ENCODE measurements at places on chromosomes 11 and 22.

DNA sequence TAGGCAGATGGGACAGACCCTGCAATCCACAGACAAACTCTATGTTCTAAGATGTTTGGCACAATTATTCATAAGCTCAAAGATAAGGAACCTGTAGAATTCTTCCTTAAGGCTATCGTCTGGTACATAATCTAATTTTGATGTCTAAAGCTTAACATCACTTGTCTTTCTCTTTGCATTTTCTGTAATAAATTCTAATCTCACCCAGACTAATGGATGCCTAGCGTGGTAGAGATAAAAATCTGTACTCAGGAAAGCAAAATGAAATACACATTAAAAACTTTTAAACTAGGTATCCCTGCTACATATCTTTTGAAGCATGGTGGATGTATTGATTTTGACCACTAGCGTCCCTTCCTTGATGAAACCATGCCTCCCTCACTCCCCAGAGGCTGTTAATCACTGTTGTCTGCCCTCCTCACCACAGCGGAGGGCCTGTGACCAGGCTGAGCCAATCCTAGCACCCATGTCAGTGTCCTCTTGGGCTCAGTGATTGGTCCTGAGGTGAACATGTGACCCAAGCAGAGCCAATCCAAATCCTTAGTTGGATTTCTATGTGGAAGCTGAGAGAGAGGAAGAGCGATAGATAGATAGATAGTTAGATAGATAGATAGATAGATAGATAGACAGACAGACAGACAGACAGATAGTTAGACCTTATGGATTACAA is 82.2 kb upstream of the GRK3 start:
- no peak for DNase-seq

GRCh38 chr11:30317030-30317429 is 5.9 kb upstream of the ARL14EP start:
- DNase-seq, result no peak

DNA sequence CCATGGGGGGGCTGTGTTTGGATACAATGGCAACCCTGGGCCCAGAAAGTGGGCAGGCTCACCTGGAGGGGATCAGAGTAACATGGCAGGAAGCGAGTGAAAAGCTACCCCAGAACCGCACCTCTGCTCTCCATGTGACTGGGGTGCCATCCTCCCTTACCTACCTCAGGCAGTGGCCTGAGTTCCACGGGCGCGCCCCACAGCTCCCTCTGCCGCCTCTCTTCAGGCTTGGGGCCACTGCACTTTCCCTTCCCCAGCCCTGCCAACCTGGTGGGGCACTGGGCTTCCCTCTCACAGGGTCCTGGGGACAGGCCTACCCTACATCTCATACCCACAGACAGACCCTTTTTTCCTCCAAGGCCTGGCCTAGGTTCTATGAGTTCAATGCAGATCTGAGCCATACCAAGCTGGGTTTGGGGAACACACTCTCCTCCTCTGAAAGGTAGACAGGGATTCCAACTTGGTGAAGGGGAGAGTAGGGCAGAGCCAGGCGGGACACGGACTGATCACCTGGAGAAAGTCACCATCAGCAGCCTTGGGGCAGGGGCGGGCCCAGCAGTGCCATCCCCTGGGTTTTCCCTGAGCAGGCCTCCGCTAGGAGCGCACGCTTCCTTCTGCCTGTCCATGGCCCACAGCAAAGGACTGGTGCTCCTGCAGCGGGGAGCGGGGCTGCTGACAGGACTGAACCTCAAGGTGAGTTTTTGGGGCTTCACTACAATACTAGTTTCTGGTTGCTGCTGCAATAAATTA is 7.1 kb downstream of the GALR3 start:
- no peak for DNase-seq

- DNase-seq, result no peak
Measured at GRCh38 chr22:43467216-43467940, 55.6 kb downstream of the MPPED1 start.

DNA sequence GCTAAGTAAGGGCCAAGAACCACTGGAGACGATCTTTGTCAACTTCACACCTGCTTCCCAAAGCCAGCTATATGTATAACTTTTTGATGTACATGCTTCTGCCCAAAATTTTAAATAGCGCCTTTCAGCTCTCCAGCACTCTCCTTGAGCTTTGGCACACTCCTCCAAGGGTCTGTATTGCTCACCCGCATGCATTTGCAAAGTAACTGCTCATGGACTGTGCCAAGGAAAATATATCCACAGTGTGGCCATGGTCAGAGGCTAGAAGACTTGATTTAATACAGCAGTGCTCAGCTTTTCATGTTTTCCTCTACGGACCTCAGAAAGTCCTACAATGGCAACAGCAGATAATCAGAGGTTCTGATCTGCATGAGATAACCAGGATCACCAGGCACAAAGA is 550.1 kb downstream of the SOX6 start:
- no peak for DNase-seq

GRCh38 chr11:22677153-22677903 is 10.9 kb downstream of the GAS2 start:
- no peak for DNase-seq

DNA sequence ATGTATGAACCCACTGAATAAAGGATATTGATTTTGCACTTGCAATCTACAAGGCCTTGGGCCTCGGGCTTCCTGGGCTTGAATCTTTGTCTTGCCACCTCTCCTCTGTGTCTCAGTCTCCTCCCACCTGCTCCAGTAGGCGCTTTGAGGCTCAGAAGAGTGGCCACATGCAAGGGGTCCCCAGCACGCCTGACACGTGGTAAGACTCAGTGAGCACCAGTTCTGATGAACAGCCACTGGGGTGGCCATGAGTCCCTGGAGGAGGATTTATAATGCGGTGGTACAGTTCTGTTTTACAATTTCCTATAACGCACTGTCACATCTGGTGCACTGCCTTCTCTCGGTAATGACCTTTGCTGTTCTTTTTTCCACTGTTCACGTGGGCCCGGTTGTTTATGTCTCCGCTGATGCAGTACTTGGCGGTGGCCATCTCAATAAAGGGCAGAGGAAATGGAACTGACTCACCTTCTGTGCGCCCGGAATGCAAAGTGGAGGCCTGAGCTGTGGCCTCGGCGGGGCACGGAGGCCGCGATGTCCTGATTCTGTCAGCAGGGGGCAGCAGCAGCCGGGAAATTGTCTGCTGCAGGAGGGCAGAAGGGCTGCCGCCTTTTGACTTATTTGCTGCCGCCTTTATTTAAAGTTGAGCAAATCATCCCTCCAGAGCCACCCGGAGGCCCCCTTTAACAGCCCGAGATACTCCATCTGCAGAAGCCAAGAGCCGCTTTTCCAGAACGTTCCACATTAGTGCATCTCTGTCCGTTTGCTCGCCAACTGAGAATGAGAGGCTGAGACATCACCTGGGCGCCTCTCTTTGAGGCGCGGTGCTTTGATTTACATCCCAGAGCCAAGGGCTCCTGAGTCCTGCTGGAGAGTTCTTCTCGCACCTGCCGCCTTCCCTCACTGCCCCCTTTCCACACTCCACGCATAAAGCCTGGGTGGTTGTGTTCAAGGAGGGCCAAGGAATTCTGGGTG is 6.0 kb upstream of the IFT27 start:
- DNase-seq, result peak; percentile 46

DNA sequence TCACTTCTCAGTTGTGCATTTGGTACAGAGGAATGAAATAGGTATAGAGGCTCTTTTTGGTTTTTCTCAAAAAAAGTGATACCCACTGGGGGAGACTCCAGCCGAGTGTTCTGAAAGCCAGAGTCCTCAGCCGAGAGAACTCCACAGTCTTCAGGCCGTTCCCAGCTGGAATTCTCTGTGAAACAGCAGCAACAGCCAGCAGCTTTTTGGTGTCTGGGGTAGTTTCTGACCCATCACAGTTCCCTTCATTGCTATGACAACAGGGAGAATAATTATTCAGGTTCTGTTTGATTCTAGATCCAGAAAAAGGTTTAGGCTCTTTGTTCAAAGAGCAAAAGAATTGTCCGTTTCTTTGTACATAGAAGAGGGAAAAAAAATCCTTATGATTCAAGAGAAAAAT is 84.6 kb downstream of the C22orf31 start:
- no peak for DNase-seq

DNA sequence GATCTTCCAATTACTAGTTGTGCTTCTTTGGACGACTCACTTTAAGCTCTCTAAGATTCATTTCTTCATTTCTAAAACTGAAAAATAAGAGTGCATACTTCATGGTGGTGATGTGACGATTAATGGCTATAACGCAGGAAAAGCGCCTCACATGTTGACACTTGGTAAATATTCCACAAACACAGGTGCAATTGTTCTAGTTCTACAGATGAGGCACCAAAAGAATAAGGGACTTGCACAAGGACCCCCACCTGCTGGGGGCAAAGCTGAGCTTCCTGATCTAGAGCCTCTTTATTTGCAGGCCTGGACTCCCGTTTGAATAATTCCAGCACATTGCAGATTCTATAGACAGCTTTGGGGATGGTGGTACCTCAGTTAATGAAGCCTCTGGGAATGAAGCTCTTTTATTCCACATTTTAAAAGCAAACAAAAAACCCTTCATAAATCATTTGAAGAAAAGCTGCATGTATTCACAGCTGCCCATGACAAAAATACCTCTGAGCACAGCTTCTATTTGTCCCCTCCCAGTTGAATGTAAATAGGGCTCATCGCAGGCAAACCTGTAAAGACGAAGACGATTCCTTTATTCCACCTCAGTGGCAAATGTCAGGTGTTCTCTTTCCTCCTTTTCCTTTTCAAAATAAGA is 14.9 kb upstream of the CADM1 start:
- no peak for DNase-seq

GRCh38 chr11:33936725-33937604 is 45.1 kb upstream of the LMO2 start:
- no peak for DNase-seq

DNA sequence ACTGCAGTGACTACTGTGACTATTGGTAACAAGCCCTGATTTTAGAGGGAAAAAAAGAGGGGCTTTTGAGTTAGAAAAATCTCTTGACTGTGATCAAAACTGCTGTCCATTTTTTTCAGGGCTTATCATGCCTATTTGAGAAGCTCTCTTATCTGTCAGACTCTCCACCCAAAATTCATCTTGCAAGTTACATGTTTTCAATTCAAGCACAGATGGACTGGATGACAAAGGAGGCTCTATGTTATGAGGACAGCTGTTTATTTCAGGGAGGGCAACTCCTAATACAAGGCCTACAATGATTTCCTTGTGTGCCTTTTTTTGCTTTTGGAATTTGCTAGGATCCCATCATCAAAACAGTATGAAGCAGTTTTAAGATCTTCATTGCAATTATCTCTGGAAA is 35.2 kb upstream of the USP47 start:
- no peak for DNase-seq

DNA sequence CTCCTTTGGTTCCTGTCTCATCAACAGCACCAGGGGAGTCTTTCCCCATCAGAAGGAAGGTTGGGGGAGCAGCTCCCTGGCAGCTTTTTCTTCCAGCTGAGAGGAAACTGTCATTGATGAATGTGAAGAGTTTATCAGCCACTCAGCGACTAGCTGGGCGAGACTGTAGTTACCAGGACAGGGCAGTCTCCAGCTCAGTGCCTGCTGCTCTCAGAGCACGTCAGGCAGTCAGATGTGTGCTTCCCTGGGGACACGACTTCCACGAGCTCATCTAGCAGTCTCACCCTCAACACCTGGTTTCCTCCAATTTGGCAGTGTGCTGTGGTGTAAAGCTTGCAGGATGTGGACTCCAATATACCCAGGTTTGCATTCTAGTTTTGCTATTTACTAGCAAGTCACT is 12.5 kb upstream of the C1QTNF4 start:
- DNase-seq, result no peak

DNA sequence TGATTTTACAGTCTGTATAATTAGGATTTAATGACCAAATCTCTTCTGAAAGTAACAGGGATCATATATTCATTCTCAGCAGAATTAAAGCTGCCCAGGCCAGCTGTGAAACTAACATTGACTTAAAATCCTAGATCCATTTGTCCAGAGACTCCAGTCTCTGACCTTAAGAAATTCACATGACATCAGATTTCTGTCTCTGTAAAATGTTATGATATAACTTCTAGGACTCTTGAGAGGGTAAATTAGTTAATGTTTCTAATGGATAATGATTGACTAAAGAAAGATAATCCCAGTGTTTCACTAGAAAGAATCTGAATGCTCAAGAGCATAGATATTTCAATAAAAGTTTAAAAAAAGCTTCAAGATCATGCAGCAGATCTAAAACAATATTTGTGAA is 6.3 kb downstream of the NOX4 start:
- no peak for DNase-seq

DNA sequence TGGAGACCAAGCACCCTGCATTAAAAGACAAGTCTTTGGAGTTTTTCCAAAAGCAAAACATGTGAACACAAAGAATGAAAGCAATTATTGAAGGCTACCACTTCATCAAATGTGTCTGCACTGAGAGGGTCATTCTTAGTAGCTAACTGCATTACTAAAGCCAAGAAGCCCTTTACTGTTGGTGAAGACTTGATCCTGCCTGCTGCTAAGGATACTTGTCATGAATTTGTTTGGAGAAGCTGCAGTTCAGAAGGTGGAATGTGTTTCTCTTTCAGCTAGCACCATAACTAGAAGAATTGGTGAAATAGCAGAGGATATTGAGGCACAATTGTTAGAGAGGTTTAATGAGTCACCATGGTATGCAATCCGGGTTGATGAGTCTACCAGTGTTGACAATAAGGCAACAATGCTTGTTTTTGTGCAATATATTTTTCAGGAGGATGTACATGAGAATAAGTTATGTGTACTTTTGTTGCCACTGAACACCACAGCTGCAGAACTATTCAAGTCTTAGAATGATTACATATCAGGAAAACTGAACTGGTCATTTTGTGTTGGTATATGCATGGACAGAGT is 457.3 kb upstream of the ISX start:
- no peak for DNase-seq

DNA sequence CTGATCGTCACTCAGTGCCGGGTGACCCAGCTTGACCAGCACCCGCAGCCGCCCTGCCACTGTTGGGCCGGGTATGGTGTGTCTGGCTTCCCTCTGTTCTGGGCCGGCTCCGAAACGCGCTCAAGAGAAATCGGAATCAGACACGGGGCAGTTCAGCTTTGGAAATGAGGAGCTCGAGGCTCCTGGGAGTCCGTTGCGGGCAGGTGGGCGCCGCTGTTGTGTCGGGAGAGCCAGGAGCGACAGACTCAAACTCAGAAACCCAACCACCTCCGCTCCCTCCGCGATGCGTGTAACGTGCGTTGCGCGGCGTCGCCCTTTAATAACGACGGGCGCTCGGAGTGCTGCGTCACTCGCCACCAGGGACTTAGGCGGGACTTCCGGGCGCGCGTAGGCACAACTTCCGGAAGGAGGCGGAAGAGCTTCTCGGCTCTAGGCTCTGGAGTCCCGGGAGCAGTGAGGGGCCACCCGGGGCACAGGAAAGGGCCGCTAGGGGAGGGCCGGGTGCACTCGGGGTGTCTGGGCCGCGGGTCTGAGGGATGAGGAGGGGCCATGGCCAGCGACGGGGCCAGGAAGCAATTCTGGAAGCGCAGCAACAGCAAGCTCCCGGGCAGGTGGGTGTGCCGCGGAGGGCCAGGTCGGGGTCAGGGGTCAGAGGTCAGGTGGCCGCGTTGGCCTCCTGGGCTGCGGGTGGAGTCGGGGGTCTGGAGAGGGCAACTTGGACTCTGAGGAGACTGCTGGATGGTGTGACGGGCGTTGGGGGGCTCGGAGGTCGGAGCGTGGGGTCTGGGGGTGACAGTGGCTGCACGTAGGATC is at the start of gene TBC1D22A:
TBC1D22A (plus strand) TSS at position 413 of the 813 bp plus-strand sequence; CDS start at position 550, 137 bp downstream.
- DNase-seq, result peak; percentile 90

All from D721Med (cell line).